ENCODE measurements at places on chromosomes 1 and 21.

GRCh38 chr21:14982336-14982735, 82.5 kb downstream of the NRIP1 start:
- DNase-seq, result no peak

GRCh38 chr1:30748098-30748698, 9.4 kb downstream of the LAPTM5 start:
- no peak for DNase-seq

DNA sequence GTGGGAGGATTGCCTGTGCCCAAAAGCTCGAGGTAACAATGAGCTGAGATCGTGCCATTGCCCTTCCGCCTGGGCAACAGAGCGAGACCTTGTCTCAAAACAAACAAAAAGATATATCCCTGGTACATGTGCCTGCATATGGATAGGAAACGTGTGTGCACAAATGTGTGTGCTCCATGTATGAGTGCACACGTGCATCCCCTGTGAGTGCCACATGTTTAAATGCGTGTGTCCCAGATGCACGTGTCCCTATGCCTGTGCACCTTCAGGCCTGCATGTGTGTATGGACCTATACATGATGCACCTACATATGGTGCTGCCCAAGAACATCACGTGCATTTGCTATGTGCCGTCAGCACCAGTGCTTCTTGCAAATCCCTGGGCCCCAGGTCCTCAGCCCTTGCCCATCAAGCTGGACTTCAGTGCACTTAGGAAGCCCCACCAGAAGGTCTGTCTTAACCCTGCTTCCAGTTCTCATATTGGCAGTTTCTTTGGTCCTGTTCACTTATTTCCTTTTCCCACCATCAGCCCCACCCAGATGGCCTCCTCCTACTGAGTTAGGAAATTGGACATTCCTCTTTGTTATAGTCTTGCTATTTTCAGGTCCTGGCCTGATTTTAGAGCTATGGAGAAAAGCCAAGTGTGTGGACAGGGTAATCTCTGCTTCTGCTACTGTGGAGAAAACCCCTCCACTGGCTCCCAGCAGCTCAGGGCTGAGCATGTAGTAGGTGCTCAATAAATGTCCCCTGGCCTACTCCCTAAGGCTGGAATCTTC, 15.4 kb downstream of the TIE1 start:
- no peak for DNase-seq

- DNase-seq, result no peak
Measured at GRCh38 chr21:41453198-41453597, 27.2 kb downstream of the MX1 start.

DNA sequence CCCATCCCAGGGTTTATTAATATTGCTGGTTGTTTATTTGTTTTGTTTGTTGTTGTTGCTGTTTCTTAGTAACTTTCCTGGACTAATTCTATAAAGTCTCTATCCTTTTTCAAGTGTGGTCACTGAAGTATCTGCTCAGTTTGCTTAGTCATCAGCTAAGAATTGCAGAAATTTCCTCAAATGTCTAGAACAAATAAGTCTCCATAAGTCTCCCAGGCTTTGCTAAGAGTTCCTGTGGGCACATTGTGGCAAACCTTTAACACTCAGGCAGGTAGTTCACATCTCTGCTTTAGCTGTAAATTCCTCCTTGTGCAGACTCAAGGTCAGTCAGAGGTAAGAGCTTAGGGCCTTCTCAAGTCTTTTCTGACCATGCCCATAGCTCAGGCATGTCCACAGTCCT, 38.9 kb upstream of the C1orf185 start:
- no peak for DNase-seq

DNA sequence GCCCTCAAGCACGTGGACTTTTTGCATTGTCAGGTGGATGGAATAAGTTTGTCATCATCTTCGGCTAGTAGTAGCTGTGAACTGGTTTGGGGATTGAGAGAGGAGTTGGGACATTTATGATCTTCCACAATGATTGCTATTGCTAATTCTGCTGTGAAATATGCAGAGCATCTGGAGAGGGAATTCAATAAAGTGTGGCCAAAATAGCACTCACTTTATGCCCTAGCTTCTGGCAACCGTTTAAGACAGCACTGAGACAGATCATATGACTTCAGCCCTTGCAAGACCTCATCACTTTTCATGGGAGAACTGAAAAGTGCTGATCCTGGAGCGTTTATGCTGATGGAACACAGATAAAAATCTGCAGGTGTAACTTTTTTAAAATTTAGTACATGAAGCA, 360.8 kb downstream of the GPATCH2 start:
- no peak for DNase-seq

GRCh38 chr1:13992489-13993285, 292.7 kb downstream of the PRDM2 start:
- no peak for DNase-seq

- DNase-seq, result no peak
Measured at GRCh38 chr1:153340356-153340755, 8.3 kb downstream of the PGLYRP4 start.

DNA sequence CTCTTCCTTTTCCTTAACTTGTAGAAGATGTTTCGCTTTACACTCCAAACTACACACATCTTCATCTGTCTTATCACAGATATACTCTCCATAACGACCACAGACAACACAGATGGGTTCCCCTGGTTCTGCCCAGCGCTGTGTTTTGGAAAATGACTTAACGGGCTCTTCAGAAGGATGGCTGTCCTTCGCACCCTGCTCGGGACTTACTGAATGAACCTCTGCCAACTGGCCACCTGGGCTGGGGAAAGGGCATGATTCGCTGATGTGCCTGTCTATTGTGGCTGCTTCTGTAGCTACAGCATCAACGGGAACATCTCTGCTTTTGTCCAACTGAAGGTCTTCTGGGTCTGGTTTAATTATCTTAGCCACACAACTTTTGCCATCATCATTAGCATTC, 3.4 kb downstream of the DDX59 start:
- no peak for DNase-seq

- no peak for DNase-seq
Measured at GRCh38 chr1:183780757-183781156, 24.2 kb upstream of the RGL1 start.

- DNase-seq, result no peak
Measured at GRCh38 chr1:228164561-228165371, 838 bp upstream of the IBA57 start.

DNA sequence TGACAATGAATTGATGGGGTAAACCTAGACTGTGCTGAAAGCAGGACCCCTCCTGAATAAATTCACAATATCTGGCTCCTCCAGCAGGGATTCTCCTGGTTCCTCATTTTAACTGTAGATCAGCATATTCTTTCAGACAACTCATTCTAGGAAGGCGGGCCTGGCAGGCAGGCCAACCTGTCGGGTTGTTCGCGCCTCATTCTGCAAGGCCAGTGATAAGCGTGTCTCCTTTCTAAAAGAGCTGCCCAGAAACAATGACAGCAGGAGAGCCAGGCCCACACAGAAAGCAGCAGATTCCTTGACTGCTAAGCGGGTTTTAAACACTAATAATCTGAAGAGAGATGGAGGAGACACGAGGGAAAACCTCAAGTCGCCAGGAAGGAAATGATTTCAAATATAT, 70.0 kb downstream of the NTPCR start:
- DNase-seq, result no peak

- no peak for DNase-seq
Measured at GRCh38 chr1:26278303-26278702, 1.6 kb upstream of the SH3BGRL3 start.

DNA sequence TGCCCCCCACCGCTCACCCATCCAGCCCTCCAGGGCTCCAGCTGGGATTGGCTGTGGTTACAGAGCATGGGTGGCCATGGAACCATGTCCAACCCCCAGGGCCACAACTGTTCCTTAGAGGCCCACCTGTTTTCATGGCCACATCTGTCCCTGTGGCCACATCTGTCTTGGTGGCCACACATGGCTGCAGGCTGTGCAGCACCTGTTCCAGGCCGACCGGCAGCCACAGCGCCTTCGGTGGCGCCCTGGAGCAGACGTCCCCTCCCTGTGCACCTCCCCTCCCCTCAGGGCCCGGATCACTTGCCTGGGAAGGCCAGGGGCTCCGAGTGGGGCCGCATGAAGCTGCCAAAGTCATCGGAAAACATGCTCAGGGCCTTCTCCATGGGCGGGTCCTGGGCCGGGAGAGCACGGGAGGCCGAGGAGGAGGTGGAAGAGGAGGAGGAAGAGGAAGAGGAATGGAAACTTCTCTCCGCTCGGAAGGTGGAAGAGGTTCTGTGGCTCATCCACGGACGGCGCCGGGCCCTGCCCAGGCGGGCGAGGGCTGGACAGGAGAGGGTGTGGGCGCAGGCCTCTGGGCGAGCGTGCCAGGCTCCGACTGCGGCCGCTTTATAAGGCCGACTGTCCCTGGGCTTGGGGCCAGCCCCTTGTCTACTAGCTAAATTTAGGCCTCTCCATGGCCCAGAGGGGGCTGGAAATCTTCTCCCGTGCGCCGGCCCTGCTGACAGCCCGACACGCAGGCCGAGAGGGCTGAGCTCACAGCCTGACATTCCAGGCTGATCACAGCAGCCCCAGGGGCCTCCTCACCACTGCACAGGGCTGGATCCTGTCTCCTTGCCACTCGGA, at the start of gene HSPB7:
HSPB7 (minus strand) TSS at position 583 of the 843 bp plus-strand sequence; CDS start at position 503, 80 bp downstream.
- DNase-seq, result no peak

DNA sequence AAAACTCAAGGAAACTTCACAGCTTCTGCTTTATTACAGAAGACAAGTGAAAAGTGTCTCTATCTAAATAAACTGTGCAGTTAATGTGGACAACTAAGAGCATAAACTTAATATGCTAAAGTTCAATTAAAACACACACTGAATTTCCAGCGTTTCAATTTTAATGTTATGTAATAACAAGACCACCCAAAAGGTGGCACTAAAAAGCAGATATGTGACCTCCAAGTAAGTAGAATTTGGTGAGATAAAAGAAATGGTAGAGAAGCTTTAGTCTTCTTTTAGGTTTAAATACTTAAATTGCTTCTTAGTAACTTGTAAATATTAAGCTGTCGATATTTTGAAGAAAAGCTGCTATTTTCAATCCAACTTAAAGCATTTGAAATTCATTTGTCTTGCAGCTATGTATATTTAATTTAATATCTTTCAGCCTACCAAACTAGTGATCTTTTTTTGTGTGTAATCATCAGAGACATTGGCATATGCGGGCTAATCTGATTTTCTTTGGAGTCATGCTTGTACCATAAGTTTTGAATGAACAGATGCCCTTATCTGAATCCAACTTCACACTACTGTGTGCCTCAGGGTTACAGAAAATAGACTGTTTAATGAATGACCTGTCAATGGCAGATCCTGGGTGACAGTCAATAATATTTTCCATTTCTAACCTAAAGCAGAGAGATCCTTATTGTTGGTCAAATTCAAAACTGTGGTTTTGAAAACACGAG, 36.5 kb upstream of the ADAMTS1 start:
- peak; percentile 8 for DNase-seq

- DNase-seq, result no peak
Measured at GRCh38 chr1:31977385-31978131, 36.1 kb upstream of the KHDRBS1 start.

- DNase-seq, result no peak
Measured at GRCh38 chr1:204977318-204977717, 65.7 kb upstream of the CNTN2 start.

DNA sequence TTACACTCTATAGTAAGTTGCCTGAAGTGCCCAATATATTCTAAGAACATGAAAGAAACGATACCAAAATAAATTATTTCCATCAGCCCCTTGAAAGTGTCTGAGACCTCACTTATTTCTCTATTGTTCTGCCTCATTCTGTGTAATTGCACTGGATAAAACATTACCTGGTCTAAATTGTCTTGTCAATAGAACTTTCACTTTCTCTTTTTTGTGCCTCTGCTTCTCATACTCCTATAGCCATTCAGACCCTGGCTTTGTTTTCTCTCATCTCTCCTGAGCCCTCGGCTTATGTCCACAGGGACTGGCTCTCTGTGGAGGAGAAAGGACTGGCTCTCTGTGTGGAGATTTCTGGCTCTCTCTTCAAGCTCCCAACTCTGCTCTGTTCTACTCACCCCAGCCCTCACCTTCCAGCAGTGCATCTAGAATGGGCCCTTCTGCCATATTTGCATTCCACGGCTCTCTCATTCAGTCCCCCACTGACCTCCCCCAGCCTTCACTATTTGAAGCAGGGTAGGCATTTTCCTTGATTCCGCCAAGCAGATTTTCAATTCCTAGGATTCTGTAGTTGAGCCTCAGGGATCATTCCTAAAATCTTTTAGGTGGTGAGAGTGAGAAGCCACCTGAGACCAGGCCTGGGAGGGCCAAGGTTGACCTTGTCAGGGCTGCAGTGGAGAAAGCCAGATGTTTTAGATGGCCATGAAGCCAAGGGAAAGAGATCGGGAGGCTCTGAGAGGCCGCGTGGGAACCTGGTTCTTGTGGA, 15.9 kb upstream of the GALNT2 start:
- DNase-seq, result no peak

DNA sequence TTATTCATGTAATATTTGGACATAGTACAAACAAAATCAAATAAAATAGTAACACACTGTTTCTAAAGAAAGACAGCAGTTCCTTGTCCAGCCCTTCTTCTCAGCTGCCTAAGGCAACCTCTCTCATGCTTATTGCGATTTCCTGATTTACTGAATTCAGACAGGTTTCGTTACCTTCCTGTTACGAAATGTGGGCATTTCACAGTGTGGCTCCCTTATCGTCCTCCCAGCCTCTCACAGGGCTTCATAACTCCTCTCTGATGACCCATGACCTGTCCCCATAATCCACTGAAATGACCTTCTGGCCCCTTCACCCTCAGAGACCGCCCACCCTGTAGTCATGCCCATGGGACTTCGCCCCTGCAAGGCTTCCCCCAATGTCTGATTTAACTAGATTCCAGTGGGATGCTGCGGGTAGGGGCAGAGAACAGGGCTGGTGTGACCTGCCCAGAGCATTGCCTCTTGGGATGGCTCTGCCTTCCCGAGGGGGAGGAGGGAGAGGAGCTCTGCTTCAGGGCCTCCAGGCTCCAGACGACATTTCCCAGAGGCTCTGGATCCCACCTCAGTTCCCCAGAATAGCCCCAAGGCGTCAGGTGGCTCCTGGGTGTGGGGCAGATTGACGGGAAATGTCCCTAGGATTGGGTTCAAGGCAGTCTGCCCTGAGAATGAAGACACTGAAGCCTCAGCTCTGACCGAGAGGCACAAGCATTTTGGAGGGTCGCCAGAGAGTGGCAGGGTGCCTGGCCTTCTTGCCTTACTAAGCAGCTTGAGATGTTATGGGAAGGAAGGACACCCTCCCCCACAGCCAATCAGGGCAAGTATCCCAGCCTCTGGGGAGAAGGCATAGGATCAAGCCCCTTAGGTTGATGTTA, 20.6 kb downstream of the PADI2 start:
- no peak for DNase-seq

DNA sequence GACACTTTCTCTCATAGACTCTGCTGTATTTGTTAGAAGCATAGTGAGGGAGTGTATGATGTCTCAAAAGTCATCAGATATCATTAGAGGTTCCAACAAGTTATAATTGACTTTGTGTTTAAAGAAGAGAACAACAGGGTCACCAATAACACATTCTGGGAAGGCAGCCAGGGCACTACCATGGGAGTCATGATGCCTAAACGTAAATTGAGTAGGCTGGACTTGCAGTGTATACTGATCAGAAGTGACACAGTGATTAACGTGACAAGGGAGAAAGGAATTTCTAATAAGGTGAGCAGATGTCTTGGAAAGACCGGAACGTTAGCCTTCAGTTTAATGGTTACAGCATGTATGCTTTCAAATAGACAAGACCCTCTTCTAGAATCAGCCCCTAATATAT, 973.2 kb downstream of the NCAM2 start:
- no peak for DNase-seq

- DNase-seq, result no peak
Measured at GRCh38 chr1:71668065-71668464, 587.2 kb upstream of the ZRANB2 start.
